ENCODE measurements at places on chromosomes 13 and 19.

- DNase-seq: no peak
Observed at GRCh38 chr13:95552539-95553441, at the start of gene CLDN10. TSS of gene CLDN10 (plus strand) at chr13:95552720. CDS start at chr13:95552754, 34 bp downstream.

GRCh38 chr13:72061613-72062012, 194.6 kb upstream of the DACH1 start:
- DNase-seq: no peak

GRCh38 chr19:13301627-13302334, 151.6 kb downstream of the IER2 start:
- DNase-seq: no peak

DNA sequence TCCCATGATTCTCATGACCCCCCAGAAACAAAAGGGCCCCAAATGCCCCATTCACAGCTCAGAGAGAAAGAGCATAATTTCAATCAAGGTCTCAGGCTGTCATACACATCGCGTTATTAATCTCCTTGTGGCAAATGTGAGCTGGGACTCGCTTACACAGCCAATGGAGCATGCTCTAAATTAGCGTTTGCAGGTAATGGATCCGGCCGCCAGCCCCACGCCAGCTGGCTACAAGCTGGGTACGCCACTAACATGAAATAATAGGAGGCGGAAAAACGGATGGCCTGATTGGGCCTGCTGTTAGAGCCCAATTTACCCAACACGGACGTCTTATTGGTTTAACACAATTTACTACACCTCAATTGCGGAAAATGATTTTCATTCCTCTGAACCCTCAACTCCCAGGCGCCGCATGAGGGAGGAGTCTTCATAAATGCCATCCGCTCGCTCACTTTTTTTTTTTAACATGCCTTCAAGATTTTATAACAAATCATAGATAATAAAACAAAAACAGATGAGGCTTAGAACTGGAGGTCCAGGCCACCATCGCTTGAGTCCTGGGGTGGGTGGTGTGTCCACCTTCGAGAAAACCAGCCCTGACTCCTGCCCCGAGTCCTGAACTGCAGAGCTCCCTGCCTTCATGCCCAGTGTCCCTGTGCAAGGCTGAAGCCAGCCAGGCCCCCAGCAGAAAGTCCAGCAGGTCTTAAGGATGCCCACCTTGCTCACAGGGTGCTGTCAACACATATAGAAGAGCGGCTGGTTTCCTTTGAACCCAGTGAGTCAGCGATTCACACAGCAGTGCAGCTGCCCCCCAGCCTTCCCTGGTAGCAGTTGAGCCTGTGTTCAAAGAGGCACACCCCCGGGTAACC, 62.1 kb downstream of the PEPD start:
- no peak for DNase-seq

Measured in AG08396 (cell line).